Activated CD4-positive, alpha-beta T cell treated with anti-CD3 and anti-CD28 coated beads for 36 hours (primary cell): ENCODE measurements at places on chromosomes 3 and 15.

- DNase-seq = no peak
Observed at GRCh38 chr15:96335411-96336024, 5.0 kb downstream of the NR2F2 start.

- DNase-seq = peak; percentile 23
Observed at GRCh38 chr15:43748376-43748775, 2.1 kb downstream of the PDIA3 start.

DNA sequence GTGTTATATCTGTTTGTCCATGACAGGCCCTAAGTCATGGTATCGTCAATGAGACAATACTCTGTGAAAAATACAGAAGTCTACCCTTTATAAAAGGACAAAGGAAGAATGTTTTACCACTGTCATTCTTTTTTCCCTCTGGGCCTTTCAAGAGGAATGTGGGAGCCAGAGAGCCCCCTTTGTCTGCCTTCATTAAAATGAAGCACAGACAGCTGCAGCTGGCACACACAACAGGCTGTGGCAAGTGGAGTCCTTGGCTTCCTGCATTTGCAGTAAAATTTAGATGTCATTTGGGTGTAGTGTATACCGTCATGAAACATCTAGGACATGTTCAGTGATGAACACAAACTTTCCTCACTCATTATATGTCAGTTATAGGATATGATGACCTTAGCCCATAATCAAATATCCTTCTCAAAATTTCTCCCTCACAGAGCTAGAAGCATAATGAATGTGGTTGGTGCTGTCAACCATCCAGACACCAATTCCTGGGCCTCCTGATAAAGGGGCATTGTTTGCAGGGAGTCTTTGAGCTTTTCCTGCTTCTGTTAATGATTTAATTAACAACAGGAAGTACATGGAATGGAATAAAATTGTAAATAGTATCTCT, 76.4 kb downstream of the DHX36 start:
- DNase-seq = no peak

DNA sequence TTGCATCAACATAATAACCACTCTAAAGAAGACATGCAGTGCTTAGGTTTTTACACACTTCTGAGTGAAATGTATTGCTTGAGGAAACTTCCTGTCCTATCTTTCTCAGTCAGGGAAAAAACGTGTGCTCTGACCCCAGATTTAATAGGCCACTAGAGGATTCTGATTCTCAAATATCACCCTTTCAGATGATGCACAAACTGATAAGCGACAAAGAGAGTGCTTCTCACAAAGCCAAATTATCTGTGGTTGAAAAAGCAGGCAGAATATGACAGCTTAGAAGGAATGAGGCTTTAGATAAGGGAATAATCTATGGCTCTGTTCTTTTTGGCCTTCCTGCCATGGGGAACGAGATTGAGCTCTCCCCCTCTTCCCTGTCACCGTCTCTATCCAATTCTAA, 583.4 kb upstream of the SGO1 start:
- no peak for DNase-seq

DNA sequence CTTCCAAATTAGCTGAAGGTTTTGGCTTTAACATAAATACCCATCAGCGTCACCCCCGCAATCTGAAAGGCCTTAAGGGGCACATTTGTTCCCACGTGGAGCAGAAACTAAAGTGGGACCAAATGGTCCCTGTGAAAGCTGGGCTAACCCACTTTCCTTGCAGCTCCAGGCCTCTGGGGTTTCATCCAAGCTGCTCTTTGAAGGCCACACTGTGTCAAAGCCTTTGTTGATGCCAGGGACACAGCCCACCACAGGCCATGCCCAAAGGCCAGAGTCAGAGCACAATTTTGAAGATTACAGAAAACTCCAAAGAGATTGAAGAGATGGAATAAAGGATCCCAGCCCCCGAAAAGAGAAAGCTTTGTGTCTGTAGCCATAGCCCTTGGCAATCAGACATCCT, 2.7 kb upstream of the ADPGK start:
- no peak for DNase-seq

DNA sequence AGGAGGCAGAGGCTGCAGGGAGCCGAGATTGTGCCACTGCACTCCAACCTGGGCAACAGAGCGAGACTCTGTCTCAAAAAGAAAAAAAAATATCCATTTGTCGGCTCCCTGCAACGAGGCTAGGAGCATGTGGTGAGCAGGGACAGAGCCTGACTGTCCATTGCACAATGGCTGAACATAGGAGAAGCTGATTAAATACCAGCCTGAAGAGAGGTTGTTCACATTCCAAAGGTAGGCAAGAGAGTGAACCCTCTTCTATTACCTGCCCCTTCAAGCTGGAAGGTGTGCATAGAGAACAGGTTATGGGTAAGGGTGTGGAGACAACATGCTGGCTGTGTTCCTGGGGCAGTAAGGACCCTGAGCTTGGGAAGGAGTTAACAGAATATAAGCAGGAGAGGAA, 78.7 kb downstream of the DAPK2 start:
- no peak for DNase-seq

- no peak for DNase-seq
Observed at GRCh38 chr15:60184579-60184978, 180.5 kb downstream of the FOXB1 start.

- no peak for DNase-seq
Observed at GRCh38 chr3:41250825-41251224, 51.5 kb downstream of the CTNNB1 start.

DNA sequence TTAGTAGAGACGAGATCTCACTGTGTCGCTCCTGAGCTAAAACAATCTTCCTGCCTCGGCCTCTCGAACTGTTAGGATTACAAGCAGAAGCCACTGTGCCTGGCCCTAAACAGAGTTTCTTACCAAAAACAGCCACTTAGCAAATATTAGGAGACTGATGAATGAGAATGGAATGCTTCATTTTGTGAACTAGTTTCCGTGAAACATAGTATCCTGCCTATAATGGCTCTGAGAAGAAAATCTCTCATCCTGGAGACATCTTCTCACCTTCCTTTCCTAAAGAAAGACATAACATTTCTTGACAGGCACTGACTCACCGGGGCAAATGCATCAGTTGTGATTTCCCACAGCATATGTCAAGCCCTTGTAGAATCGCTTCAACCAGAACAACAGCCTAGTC, 44.9 kb downstream of the GJD2 start:
- DNase-seq = no peak

- DNase-seq = peak; percentile 41
Observed at GRCh38 chr3:12875857-12876836, 34.8 kb upstream of the RPL32 start.

DNA sequence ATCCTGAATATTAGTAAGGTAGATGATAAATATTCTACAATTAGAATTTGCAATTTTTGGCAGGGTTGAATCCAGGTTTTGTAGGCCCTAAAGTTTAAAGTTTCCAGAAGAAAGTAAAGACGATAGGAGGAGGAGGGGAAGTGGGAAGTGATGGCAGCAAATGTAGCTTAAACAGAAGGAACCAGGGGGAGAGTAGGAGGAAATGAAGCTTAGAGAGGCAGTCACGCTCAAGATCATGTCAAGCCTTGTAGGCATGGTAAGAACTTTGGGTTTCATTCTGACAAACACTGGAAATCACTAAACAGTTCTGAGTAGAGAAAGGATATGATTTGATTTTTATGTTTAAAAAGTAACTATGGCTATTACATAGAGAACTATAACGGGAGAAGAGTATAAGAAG, 63.9 kb downstream of the NR2E3 start:
- DNase-seq = no peak

GRCh38 chr3:67655364-67656121, 1.1 kb upstream of the SUCLG2 start:
- peak; percentile 79 for DNase-seq

- no peak for DNase-seq
Observed at GRCh38 chr3:69236812-69237707, 114.7 kb upstream of the LMOD3 start.

- DNase-seq = no peak
Observed at GRCh38 chr3:43791246-43791645, 100.5 kb downstream of the ABHD5 start.

DNA sequence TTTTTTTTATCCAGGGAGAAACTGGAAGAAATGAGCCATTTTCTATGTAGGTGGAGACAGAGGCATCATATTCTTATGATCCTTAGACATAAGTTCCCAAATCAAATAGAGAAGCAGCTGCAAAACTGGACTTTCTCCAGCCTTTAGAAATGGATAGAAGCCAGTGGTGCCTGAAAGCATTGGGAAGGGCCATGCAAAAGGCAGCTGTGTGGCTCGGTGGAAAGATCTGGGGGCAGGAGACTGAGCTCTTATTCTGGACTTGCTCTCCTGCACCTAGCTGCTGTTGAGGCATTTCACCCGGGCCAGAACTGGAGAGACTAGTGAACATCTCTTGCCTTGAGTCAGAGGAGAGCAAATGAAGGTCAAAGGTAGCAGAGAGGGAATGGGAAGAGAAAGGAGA, 73.1 kb downstream of the TFG start:
- DNase-seq = no peak

GRCh38 chr15:34239151-34239808, 14.5 kb downstream of the EMC4 start:
- peak; percentile 72 for DNase-seq

DNA sequence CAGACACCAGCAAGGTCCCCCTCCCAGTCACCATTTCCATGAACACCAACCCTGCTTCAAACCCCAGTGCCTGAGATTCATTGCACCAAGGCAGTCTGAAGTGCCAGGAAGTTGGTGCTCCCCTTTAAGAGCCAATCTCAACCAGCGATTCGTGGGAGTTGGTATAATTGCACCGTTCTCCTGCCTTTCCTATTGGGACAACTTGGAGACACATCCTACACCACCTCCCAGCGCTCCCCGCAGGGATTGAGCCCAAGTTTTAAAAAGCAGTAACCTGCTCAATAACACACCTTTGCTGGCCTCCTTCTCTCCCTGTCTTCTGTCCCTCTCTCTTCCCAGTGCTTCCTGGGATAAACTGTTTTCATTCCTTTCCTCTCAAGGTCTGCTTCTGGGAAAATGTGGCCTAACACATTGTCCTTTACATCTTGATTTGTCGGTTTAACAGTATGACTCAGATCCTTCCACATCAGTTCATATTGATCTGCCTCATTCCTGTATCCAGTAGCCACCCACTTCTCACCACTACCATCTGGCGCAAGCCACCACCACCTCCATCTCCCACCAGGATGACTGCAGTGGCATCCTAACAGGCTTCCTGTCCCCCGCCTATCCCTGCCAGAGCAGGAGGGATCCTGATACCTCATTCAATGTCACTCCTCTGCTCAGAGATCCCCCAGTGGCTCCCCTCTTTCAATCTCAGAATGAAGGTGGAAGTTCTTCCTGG, 37.8 kb upstream of the HRH1 start:
- DNase-seq = no peak

GRCh38 chr3:19392150-19392549, 243.8 kb downstream of the KCNH8 start:
- no peak for DNase-seq

DNA sequence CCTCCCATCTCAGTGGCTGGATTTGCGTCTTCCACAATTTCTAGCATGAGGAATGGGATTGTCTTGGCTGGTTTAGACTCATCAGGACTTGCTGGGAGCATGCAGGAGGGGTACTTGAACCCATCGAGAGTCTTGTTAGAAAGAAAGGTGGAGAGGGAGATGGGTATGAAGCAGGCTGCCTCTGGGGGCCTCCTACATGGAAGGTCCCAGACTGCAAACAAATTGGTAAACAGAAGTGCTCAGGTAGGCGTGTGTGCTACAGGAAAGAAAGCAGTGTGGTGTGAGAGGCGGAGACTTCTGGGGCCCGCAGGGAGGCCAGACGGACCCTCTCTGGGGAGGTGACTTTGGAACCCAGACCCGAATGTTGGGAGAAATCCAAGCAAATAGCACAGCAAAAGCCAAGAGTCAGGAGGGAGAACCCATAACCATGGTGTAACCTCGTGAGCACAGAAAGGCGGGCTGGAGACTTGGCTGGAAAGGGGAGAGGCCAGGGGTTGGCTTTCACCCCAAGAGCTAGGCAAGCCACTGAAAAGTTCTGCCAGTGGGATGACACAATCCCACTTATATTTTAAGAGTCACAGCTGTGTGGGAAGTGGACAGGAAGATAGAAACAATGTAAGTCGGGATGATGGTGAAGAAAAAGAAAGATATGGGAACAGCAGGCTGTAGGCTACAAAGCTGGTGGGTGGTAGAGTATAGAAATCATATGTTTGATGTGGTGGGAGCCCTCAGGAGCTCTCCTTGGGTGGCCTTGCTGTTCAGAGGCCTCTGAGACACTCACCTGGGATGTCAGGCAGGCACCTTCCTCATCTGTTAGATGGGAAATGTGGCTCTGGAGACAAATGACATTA, 130.1 kb upstream of the PRR20G start:
- DNase-seq = no peak

- no peak for DNase-seq
Observed at GRCh38 chr3:14388201-14388600, 14.2 kb upstream of the SLC6A6 start.

- no peak for DNase-seq
Observed at GRCh38 chr3:80187981-80188380, 420.2 kb upstream of the ROBO1 start.

DNA sequence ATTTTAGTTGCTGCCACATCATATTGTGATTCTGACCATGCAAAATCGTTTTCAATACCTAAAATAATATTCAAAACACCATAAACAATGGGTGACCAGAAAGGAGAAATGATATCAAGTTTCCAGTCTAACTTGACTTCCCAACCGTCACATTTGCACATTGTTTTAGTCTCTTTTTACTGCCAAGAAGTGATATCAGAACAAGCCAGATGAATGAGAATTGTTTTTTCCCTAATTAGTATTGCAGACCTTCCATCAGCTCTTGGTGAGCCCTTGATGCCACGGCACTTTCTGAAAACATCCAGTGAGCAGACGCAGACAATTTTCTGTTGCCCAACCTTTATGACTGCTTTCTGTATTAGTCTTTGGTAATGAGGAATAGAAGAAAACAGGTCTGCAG, 62.5 kb downstream of the SPATA16 start:
- DNase-seq = no peak
